ENCODE measurements at places on chromosomes 2 and 18.

DNA sequence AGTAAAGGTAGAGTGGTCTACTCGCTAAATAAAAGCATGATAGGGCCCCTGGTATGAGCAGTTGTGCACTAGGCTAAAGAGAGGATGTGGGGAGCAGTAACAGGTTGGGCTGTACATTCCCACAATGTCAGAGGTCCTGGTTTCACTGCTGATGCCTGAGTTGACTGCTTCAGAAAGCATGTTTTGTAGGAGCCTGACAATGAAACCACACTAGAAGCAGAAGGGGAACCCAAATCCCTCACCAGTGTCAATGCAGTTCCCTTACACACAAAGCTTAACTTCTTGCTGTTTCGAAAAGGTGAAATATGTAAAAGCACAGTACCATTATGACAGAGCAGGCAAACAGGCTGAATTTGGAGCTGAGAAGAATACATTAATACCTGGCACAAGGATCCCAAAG, 291.7 kb upstream of the KYNU start:
- no peak for DNase-seq

DNA sequence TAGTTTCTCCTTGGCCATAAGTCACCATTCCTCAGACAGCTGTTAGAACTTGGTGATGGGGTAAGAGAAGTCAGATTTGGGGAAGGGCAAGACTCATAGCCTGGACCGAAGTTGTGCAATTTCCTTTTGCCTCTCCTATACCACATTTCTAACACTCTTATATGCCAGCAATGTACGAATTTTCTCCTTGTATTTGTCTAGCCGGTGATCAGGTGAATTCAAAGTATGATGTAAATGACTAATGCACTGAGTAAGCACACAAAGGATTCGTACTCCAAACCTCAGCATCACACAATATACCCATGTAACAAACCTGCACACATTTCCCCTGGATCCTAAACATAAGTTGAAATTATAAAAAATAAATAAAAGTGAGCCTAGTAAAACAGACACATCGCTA, 1143.5 kb upstream of the CELF4 start:
- no peak for DNase-seq

DNA sequence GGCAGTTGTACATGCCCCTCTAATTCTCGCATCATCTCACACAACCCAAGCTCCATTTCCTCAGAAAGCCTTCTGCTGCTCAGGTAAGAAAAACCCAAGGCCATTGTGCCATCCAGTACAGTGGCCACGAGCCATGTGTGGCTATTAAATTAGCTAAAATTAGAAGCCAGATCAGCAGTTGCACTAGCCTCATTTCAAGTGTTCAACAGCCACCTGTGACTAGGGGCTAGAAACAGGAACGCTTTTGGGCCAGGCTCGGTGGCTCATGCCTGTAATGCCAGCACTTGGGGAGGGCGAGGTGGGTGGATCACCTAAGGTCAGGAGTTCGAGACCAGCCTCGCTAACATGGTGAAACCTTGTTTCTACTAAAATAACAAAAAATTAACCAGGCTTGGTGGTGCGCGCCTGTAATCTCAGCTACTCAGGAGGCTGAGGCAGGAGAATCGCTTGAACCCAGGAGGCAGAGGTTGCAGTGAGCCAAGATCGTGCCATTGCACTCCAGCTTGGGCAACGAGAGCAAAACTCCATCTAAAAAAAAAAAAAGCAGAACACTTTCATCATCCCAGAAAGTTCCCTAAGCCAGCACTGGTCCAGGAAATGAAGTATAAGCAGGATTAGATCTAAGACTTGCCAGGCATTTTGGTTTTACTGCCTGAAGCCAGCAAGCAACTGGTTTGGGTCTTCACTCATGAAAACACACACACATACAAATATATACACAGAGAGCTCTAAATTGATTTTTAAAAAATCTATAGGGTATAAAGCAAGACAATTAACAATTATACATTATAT, 35.7 kb downstream of the ATP8B1 start:
- DNase-seq, result no peak

DNA sequence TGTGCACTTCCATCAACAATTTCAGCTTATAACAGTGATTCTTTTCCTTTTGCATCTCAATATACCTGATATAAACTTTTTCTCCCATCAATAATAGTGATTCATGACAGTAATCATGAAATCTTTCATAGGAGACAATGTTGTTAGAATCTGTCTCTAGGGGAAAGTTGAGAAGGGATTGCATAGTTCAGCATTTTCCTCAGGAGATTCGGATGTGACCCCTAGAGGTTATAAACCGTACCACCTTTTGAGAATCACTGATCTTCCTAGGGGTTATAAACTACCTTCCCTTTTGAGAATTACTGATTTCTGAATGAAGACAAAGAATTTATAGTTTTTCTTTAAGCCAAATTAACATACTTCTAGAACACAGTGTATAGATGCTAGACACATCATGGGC, 53.0 kb upstream of the GALNT3 start:
- DNase-seq, result no peak

DNA sequence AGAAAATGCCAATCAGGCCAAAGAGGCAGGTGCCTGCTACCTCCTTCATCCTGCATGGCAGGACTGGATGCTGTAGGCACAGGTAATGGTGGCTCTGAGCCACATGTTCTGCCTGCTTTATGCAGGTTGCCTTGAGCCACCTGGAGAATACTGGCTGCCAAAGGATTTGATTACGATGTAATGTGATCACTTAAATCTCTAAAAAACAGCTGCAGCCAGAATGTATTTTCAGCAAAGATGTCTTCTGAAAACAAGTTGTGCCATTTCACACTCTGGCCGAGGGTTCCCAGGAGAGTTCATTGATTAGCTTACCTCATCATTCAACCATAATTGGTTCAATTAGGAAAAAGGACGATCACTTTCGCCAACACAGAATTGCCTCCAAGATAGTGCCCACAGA, 17.9 kb upstream of the MSGN1 start:
- DNase-seq, result no peak

DNA sequence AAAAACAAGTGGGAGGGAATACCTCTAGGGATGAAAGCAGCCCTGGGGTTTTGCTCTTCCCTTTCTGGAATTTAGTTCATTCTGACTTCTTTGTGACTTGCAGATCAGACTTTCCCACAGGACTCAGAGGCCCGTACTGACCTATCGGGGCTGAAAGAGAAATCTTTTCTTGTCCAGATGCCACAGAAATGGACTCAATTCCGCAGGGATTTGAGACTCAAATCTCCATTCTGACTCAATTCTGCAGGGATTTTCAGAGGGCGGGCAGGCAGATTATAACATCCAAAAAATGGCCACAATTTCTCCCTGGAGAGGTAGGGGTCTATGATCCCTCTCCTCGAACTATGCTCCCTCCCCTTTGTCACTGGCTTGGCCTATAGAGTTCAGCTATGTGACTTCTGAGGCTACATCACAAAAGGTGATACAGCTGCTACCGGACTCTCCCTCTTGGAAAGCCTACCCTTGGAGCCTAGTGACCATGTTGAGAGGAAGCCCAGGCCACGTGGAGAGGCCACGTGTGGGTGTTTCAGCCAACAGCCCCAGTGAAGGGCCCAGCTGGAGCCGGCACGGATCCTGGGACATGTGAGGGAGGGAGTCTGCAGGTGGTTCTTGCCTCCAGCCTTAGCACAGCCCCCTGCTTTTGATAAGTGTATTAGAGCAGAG, 4.8 kb upstream of the EFHD1 start:
- no peak for DNase-seq

DNA sequence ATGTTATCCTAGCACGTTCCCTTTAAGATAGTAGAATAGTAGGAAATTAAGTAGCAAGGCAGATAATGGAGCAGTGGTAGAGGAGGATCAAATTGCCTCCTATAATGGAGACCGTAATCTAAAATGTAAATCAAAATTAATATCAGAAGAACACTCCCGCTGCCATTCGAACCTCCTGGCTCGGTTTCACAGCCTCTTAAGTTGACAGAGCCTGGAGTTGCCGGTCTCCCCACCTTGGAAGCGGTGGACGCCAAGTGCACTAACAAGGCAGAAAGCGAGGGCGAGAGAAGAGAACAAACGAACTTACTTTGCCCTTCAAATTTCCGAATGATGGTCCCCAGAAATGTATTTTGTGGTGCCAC, 450 bp downstream of the KCNH7 start:
- DNase-seq, result no peak

DNA sequence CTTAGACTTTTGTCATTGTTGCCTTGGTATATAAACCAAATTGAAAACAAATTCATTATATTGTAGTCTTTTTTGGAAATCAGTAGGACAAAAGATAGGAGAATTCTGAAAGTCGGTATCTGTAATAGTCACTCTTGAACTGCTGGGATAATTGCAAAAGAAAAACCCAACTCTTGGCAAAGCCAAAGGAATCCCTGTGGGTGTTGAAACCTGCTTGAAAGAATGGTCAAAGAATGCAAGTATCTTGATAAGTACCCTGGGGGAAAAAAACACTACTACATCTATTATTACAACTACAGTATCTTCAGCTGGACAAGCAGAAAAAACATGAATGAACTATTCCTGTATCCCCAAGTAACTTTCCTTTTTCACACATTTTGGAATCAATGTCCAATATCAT, 7.3 kb upstream of the FAM237A start:
- no peak for DNase-seq

- no peak for DNase-seq
Measured at GRCh38 chr2:144242311-144242710, 277.6 kb downstream of the ZEB2 start.

GRCh38 chr2:241112046-241112445, 10.0 kb upstream of the MTERF4 start:
- no peak for DNase-seq

DNA sequence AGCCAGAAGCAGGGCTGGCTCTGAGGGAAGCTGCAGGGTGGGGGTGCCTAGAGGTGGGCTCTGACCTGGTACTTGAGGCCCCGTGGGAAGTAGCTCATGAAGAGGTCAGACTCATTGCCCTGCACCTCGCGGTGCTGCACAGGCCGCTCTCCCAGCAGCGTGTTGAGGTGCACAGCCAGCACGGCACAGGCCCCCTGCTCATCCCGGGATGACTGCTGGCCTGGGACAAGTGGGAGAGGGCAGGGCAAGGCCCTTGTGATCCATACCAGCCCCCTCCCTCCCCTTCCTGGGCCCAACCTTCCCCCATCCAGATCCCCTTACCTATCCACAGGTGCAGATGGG, 8.7 kb downstream of the CAPG start:
- DNase-seq, result no peak

DNA sequence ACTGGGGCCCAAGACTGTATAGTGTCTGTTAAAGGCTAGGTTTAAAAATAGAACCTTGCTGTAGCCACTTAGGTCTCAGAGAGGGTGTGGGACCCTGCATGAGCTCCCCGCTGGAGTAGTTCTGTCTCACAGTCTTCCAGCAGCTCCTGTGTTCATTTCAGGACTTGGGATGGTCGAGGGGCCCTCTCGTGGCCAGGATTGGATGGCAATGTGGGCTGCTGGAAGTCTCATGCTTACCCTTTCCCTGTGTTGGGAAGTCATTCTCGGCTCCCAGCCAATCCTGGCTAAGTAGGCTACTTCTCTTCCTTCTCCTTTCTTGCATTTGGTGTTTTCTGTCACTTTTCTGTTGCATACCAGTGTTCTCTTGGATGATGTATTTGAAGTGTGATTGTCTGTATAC, 284.0 kb upstream of the GCFC2 start:
- DNase-seq, result no peak

GRCh38 chr18:49890041-49890440, 76.7 kb upstream of the ACAA2 start:
- DNase-seq, result no peak

DNA sequence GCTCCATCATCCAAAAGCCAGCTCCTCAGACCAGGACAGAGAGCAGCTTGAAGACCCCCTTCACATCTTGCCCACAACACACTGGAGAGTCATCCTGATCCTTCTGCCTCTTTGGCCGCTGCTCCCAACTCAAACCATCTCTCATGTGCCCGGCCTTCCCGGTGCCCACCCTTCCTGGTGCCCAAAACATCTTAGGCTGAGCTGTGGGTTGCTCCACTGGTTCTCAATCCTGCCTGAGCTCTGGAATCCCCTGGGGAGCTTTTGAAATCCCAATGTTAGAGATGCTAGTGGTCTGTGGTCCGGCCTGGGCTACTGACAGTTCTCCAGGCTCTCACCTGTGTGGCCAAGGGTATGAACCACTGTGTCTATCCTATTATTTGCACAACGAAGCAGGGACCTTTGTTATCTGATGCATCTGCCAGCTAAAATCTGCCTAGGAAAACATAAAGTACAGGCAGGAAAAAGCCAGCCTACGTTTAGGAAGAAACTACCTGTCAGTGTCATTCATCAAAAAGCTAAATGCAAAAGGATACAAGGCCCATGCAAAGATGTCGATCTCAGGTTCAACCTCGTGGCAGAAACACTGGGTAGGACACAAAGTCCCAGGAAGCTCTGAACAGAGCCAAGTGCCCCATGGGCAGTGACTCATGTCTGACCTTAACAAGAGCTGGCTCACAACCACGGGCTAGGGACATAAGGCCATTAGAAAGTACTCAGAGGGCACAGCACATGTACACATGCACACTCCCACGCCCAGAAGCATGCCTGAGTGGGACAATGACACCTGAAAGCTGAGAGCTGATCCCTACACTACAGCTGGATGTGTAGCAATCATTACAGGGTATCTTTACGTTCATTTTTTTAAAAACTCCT, 30.8 kb downstream of the TBC1D8 start:
- no peak for DNase-seq

GRCh38 chr2:15365411-15365810, 195.7 kb downstream of the NBAS start:
- no peak for DNase-seq

- peak; percentile 39 for DNase-seq
Measured at GRCh38 chr2:127197475-127198385, 22.4 kb downstream of the CYP27C1 start.

GRCh38 chr2:101805152-101806088, 107.9 kb downstream of the MAP4K4 start:
- DNase-seq, result no peak

DNA sequence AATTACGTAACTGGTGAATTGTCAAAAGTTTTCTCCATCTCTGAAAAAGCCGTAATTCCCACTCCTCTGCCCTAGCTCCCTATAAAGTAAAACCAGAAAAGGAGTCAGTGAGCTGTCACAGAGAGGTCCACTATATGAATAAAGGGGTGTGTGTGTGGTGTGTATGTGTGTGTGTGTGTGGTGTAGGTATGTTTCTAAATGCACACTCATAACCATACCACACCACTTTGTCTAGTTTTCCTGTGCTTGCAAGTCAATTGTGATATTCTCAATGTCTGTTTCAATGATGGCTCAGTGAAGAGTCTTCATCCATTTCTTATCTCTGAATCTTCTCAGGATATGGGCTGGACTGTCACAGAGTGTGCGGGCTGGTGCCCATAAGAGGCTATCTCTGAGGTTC, 54.8 kb upstream of the CCDC68 start:
- no peak for DNase-seq

- DNase-seq, result no peak
Measured at GRCh38 chr2:1915196-1915595, 170.9 kb upstream of the PXDN start.

- no peak for DNase-seq
Measured at GRCh38 chr2:61247204-61247812, 85.3 kb downstream of the C2orf74 start.

GRCh38 chr2:119028327-119029174, 86.6 kb downstream of the MARCO start:
- DNase-seq, result no peak
